AG20443 (cell line): ENCODE measurements at places on chromosomes 11 and 22.

DNA sequence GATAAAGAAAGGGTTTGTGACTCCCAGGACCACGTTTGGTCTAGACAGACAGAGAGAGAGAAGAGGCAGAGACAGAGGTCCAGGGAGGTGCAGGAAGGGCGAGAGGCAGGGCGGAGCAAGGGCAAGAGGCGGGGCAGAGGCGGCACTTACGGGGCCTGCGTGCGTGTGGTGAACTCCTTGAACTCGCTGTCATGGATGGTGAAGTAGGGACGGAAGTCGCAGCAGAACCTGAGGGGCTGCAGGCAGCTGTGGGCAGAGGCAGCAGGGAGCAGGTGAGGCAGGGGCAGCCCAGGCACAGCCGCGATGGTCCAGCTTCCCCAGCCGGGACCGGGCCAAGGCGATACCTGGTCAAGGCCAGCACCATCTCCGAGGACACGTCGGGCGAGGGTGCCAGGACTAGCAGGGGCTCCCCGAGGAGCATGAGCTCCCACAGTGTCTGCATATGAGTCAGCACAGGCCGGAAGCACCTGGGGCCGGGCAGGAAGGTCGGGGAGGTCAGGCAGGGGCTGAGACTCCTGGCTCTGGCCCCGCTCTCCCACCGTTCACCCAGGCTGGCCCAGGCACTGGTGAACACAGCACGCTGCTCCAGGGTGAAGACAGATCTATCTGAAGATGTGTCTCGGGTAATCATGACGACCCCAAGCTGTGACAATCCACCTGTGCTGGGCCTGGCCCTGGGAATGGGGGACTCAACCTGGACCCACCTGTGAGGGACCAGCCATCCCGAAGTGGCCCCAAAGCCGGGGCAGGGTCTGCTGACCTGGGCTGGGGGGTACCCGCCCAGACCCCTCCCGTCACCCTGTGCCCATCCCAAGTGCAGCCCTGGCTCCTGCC, 7.2 kb upstream of the PLXNB2 start:
- DNase-seq, result no peak

DNA sequence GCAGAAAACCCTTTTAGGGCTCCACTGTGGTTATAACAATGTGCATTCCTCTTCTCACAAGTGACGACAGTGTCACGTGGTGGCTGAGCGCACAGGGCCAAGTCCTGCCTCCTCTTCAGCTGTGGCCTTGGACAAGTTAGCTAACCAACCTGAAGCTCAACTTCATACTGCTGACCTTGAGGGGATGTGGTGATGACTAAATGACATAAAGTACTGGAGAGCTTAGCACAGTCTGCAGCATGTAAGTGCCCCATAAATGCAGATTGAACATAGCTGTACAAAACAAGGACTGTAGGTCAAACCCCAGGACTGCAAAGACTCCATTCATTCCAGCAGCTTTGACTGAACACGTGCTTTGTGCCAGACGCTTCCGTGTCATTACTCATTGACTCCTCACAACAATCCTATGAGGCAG, 20.1 kb upstream of the MRGPRX2 start:
- peak; percentile 57 for DNase-seq

DNA sequence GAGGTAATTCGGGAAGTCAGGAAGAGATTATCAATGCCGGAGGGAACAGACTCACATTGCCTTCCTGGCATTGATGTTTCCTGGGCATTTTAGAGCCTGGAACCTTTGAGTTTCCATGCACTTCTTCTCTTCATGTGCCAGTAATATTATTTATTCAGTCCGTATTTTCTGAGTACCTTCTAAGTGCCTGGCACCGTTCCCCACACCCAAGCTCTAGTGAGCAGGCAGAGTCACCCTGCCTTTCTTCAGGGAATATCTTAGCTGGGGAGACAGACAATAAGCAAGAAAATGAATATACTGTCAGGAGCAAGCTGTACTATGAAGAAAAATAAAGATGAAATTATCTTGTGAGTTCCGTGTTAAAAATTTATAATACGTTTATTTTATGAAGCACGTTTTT, 136.2 kb upstream of the SEZ6L start:
- DNase-seq, result no peak

GRCh38 chr11:70647188-70648166, 249.1 kb downstream of the CTTN start:
- DNase-seq, result no peak

DNA sequence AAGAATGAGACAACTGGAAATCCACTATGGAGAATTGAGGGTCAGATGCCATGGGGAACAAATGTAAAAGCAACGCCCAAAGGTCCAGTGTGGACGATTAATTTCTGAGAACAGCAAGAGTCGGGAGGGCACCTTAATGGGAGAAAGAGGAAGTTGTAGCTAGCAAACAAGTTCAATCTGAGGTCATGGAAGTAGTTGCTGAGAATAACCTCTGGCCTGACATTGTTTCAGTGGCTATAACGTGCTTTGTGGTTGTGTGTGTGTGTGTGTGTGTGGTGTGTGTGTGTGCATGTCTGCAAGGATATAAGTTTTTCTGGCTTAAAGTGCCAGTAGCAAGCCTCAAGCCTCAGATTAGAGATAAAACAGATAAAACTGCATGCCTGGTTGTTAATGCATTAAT, 1630.1 kb upstream of the TENM4 start:
- no peak for DNase-seq
